ENCODE measurements at places on chromosomes 11 and 22.

DNA sequence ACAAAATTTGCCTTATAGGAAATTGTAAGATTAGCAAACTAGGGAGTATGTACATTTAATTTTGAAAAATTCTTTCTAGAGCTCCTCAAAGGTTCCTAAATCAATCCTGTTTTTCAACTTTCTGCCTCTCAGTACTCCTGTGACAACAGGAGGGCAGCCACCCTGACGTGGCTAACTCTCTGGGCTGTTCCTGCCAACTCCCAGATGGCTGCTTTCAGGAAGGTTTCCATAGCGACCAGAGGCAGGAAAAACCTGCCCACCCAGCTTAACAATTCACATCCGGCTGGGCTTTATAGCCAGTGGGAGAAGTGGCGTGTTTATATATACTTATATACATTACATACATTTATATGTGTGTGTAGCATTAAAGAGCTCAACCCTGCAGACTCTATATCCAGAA lies 26.5 kb downstream of the SGSM3 start:
- no peak for DNase-seq

DNA sequence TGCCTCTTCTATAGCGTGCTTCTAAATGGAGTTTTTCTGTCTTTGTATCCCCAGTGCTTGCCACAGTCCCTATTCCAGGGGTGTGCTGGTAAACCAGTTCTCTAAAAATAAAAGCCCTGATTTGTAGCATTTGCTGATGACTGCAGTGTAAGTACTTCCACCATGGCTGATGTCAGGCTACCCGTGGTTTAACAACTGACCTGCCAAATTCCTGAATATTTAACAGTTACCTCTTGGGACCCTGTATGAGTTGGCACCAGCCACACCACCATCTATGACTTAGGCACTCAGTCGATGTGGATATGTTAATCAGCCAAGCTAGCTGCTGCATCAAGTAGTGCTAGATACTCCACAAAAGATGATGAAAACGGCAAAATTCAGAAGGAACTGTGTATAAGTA lies 94.0 kb upstream of the MTNR1B start:
- no peak for DNase-seq

DNA sequence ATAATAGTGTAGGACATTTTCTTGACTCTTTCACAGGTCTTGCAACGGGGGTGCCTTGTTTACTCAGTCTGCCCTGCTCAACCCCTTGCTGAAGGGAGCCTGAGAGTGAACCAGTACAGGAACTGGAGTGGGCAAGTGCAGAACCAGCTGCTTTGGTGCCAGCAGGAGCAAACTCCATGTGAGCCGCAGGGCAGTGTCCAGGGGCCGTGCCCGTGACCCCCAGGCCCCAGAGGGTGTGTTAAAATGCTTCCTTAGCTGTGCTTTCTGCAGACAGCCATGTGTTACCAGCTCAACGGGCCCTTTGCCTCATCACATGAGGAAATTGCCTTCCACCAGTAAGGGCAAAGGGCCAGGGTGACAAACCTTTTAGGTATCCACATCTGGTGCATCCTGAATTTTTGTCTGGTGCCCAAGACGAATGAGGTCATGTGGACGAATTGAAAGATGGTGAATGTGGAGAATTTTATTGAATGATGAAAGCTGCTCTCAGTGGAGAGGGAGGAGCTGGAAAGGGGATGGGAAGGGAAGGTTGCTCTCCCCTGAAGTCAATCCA lies 53.6 kb upstream of the OR5D13 start:
- no peak for DNase-seq

DNA sequence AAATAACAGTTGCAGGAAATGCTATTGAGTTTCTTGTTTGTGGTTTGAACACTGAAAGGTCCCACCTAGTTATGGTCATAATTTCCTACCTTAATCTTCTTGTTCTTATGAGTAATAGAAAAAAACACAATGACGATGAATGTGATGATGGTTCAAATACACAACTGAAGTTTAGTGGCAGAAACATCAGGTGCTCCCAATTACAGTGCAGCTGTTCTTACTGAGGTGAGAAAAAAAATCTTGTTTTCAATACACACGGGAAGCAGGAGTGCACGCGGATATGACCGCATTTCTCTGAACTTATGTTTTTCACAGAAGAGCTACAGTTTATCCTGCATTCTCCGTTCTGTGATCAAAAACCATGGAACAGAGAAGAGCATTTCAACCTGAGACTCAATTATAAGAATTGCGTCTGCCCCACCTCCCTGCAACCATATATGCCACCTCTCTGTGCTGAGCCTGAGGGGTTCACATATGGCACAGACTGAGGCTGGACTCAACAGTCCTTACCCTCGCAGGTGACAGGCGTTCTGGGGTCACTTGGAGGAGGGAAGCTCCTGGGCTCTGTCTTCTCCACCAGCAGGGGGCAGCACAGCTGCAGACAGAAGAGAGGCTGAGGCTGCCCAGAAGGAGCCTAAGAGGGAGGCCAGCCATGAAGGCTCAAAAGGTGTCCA lies 99.7 kb upstream of the IGLL5 start:
- DNase-seq: peak; percentile 55

- no peak for DNase-seq
Observed at GRCh38 chr11:81756864-81757595, 976.6 kb downstream of the FAM181B start.

- no peak for DNase-seq
Observed at GRCh38 chr11:3152471-3153110, 12.5 kb downstream of the OSBPL5 start.

- DNase-seq: no peak
Observed at GRCh38 chr11:110529043-110529442, 99.3 kb downstream of the FDX1 start.

DNA sequence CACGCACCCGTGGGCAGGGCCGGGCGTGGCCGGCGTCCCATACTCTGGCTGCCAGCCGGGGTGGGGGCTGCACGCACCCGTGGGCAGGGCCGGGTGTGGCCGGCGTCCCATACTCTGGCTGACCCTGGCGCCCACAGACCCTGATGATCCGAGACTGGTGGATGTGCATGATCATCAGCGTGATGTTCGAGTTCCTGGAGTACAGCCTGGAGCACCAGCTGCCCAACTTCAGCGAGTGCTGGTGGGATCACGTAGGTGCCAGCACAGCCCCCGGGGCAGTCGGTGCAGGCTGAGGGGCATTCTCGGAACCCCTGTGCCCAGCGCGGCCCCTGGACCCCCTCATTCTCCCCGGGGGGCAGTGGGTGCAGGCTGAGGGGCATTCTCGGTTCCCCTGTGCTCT lies 19.0 kb downstream of the RNH1 start:
- no peak for DNase-seq

GRCh38 chr22:33796494-33796893 lies 123.8 kb downstream of the LARGE1 start:
- DNase-seq: no peak

DNA sequence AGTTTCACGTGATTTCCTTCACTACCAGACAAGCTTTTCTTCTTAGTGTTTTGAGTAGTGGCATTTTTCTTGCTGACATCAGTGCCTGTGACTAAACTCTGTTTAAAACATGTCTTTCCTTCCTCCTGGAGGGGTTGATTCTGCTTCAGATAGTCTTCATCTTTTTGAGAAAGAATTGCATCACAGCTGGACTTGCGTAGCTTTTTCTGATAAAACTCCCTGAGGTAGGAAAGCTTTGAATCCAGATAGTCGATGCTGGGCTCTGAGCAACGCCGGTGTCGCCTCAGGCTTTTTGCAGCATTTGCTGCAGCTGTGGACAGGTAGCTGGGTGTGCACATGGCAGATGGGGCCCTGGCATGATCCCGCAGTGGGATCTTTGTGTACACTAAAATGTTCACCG lies 131.7 kb downstream of the ARHGAP20 start:
- no peak for DNase-seq

- DNase-seq: no peak
Observed at GRCh38 chr11:116503216-116504160, 269.3 kb downstream of the BUD13 start.

- no peak for DNase-seq
Observed at GRCh38 chr11:128664317-128664716, 29.6 kb upstream of the FLI1 start.

- no peak for DNase-seq
Observed at GRCh38 chr11:127639916-127640315, 639.3 kb upstream of the KIRREL3 start.

GRCh38 chr11:78037825-78038620 lies 14.9 kb upstream of the KCTD14 start:
- DNase-seq: no peak
